ENCODE measurements at places on chromosomes 5 and 9.

GRCh38 chr5:11432116-11432515 lies 472.1 kb downstream of the CTNND2 start:
- no peak for DNase-seq

GRCh38 chr5:78293851-78294247 lies 649 bp downstream of the AP3B1 start:
- DNase-seq, result no peak

- DNase-seq, result no peak
These were observed 8.4 kb downstream of the CNOT8 start for GRCh38 chr5:154866841-154867240.

- no peak for DNase-seq
These were observed 31.2 kb upstream of the EBF1 start for GRCh38 chr5:159130871-159131270.

GRCh38 chr9:91885746-91886413 lies 64.1 kb downstream of the ROR2 start:
- no peak for DNase-seq

Measured in NCI-H1105 (cell line).